ENCODE measurements at places on chromosomes 5 and 9.

GRCh38 chr9:121972501-121972981, 120.6 kb downstream of the TTLL11 start:
- no peak for DNase-seq
- H3K4me1 ChIP-seq: no peaks in the 10 kb centered on the region
- H3K36me3 ChIP-seq: peaks cover 4% of the 10 kb centered on the region
- H3K4me3 ChIP-seq: no peak overlapping the region
- no peaks in the 10 kb centered on the region for H3K27me3 ChIP-seq

- DNase-seq: peak; percentile 74
- H3K4me1 ChIP-seq: peaks cover 88% of the 10 kb centered on the region
- H3K36me3 ChIP-seq: peaks cover 87% of the 10 kb centered on the region
- H3K4me3 ChIP-seq: peak overlapping the region; percentile 33
- peak overlapping the region; percentile 94 for H3K27ac ChIP-seq
These were observed 12.8 kb downstream of the TRAF1 start for GRCh38 chr9:120913647-120914264.

DNA sequence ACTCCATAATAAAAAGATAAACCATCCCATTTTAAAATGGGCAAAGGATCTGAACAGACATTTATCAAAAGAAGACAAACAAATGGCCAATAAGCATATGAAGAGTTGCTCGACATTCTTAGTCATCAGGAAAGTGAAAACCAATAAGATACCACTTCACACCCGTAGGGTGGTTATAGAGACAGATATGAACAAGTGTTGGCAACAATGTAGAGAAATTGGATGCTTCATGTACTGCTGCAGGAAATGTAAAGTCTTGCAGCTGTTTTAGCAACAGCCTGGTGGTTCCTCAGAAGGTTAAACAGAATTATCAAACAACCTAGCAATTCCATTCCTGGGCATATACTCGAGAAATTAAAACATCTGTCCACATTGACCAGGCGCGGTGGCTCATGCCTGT, 42.5 kb downstream of the GTF3C4 start:
- H3K27ac ChIP-seq: no peak overlapping the region
- no peaks in the 10 kb centered on the region for H3K4me1 ChIP-seq
- no peak for DNase-seq

DNA sequence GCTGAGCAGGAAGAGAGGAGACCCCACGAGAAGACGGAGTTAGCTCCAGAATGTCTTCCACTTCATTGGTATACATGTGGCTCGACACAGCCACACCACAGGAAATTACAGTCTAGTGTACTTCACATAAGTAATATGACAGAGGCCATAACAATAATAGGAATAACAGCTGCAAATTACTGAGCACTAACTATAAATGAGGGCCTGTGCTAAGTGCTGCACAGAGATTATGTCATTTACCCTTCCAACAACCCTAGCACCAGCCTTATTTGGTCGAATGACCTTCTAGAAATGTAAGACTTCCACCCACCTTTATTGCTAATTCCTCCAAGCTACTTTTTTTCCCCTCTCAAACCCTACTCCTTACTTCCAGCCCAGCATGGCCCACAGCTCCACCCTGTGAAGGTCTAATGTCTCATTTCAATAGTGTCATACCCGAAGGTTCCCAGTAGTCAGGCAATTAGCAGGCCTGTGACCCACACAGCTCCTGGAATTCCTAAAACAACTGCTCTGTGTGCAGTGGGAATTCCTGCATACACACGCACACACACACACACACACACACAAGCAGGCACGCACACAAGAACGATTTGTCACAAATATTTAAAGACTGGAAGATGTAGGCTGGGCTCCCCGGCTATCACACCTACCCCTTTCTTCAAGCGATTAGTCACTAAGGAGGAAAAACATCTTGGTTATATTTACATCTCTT, 134.5 kb downstream of the FRMD3 start:
- no peak overlapping the region for H3K27ac ChIP-seq
- H3K36me3 ChIP-seq: peaks cover 3% of the 10 kb centered on the region

DNA sequence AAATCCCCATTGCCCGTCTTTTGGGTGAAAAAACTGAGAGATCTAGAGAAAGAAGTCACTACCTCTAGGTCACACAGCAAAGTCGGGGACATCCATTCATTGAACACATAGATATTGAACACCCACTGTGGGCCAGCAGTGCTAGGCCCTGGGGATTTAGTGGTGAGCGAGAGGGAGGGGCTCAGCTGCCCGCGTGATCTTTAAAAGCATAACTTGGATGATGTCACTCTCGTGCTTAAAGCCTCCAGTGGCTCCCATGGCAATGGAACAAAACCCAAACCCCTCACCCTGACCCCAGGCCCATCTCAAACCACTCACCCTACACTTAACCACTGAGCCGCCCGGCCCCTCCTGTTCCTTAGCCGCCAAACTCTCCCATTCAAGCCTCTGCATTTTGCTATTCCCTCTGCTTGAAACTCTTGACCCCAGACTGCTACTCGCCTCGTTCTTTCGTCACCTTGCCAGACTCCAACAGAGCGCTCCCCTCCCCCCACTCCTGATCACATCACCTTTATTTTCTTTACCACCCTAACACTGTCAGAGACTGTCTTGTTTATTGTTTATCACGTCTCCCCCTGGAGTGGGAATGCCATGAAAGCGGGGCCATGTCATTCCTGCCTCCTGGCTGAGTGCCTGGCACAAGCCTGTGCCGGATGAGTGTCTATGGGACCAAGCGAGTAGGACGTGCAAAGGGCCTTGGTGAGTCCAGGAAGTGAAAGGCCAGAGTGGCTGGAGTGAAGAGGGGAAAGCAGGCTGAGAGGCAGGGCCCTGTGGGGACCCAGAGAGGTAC, 710 bp upstream of the PIP5KL1 start:
- peaks cover 43% of the 10 kb centered on the region for H3K4me1 ChIP-seq
- peaks cover 19% of the 10 kb centered on the region for H3K36me3 ChIP-seq
- DNase-seq: no peak
- H3K27ac ChIP-seq: no peak overlapping the region
- peak overlapping the region; percentile 62 for H3K4me3 ChIP-seq
- H3K27me3 ChIP-seq: peaks cover 6% of the 10 kb centered on the region

DNA sequence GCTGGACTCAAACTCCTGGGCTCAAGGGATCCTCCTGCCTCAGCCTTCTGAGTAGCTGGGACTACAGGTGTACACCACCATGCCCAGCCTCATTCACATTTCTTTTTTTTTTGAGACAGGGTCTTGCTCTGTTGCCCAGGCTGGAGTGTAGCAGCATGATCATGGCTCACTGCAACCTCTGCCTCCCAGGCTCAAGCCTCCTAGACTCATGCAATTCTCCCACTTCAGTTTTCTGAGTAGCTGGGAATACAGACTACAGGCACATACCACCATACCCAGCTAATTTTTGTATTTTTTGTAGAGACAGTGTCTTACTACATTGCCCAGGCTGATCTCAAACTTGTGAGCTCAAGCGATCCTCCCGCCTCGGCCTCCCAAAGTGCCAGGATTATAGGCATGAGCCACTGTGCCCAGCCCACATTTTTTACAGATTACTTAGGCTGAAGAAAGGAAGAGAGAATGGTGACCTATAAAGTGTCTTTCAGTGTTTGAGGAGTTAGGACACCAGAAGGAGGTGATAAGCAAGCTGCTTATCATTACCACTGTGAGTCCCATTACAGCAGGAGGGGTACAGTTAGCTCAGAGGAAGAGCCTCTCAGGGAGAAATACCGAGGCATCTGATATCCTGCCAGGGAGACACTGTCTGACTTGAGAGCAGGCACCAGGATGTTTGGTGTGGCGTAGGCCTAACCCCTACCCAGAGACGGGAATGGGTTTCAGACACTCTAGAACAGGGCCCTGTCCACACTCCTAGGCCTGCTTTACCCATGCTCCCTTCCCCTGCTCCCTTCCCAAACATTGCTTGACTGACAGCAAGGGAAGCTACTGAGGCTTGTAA, 9.7 kb downstream of the FAXDC2 start:
- no peaks in the 10 kb centered on the region for H3K27me3 ChIP-seq
- no peaks in the 10 kb centered on the region for H3K4me1 ChIP-seq
- no peak overlapping the region for H3K4me3 ChIP-seq
- H3K36me3 ChIP-seq: peaks cover 6% of the 10 kb centered on the region

GRCh38 chr5:122778157-122778556, 3.3 kb downstream of the SNX2 start:
- no peaks in the 10 kb centered on the region for H3K27me3 ChIP-seq
- no peak for DNase-seq
- H3K4me1 ChIP-seq: peaks cover 31% of the 10 kb centered on the region

DNA sequence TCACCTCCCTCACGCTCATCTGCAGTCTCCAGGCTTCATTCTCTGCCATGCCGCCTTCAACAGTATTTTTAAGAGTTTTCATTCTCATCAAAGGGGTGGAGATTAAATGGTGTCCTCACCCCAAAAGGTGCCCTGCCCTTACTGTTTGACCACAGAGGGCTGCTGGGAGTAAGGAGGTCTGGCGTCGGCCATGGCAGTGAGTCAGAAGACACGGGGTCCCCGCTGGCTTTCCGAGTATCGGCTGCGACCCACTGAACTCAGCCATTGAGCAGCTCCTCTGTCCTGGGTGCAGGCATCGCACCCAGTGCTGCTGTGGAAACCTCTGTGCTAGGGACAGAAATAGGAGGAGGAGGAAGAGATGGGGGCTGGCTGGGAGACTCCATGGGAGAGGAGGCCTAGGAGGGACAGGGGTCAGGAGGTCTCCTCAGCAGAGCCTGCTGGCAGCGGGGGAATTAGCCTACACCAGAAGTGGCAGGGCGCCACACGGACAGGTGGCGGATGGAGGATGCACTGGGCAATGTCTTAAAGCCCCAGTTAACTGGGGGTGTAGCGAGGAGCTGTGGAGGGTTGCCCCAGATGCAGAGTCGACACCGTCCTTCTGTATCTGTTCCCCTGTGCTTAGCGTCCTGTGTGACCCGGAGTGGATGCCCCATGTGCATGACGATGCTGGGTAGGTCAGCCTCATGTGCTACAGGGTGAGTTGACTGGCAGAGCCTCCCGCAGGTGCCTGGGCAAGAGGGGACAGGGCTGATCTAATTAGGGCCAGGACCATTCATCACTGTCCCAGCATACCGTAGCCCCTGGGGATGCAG, 15.4 kb upstream of the PLEKHG4B start:
- no peaks in the 10 kb centered on the region for H3K36me3 ChIP-seq
- H3K4me3 ChIP-seq: no peak overlapping the region
- H3K27ac ChIP-seq: peak overlapping the region; percentile 36
- no peaks in the 10 kb centered on the region for H3K4me1 ChIP-seq
- peaks cover 5% of the 10 kb centered on the region for H3K27me3 ChIP-seq

DNA sequence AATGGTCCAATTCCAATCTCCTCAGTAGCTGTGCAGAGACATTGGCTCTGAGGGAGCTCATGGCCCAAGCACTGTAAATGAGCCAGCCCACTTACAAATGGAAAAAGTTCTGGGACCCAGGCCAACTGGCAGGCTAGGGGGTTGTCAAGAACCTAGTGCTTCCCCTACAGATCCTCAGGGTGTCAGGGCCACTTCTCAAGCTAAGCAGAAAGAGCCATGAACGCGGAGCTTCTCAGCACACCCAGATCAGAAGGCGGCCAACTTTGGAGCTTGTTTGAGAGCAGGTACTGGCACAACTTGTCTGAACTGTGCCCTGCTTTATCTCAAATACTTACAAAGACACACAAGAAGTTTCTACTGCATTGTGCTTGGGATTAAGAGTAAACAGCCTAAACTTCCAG, 17.5 kb downstream of the TLE1 start:
- DNase-seq: no peak
- peaks cover 11% of the 10 kb centered on the region for H3K27me3 ChIP-seq
- H3K27ac ChIP-seq: no peak overlapping the region
- H3K36me3 ChIP-seq: no peaks in the 10 kb centered on the region
- no peaks in the 10 kb centered on the region for H3K4me1 ChIP-seq

DNA sequence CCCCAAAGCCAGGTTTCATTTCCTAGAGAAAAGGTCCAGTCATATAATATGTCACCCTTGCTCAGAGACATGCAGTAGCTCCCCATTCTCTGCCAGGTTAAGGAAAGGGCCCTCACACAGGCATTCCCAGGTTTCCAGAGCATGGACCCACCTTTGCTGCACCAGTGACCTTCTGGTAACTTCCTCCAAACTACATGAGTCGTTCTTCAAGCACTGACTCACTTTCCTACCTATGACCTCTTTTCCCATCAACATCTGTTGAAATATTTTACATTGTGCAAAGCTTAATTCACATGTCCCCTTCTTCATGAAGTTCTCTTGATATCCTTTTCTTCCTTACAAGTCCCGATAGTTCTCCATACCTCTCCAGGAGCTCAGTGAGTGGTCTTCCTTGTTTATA, 25.9 kb downstream of the SH3TC2 start:
- H3K4me1 ChIP-seq: peaks cover 24% of the 10 kb centered on the region
- no peak for DNase-seq
- no peaks in the 10 kb centered on the region for H3K36me3 ChIP-seq
- no peaks in the 10 kb centered on the region for H3K27me3 ChIP-seq
- no peak overlapping the region for H3K27ac ChIP-seq

DNA sequence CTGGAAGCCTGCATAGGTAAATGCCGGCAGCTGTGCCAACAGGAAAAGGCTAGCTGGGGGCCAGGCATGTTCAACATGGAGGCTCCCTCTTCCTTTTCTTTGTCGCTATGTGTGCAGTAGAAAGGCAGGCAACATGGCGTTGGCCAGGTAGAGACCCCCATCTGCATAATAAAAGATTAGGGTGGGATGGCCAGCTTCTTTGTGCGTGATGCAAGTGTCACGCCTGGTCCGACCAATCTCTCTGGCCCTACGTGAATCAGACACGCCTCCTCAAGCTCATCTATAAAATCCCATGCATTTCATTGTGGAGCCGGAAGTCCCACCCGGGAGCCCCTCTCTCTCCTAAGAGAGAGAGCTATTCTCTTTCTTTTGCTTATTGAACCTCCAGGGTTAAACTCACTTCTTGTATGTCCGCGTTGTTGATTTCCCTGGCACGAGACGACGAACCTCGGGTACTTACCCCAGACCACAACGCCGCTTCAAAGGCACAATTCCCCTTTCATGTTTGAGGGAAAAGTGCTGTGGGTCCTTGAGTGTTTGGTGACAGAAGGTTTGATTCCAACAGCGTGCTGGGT, 25.0 kb upstream of the C5orf47 start:
- no peaks in the 10 kb centered on the region for H3K27me3 ChIP-seq
- peaks cover 28% of the 10 kb centered on the region for H3K4me1 ChIP-seq
- peak; percentile 29 for DNase-seq
- H3K27ac ChIP-seq: no peak overlapping the region
- peaks cover 3% of the 10 kb centered on the region for H3K36me3 ChIP-seq
- H3K4me3 ChIP-seq: no peak overlapping the region

- no peaks in the 10 kb centered on the region for H3K4me1 ChIP-seq
- no peaks in the 10 kb centered on the region for H3K27me3 ChIP-seq
- DNase-seq: no peak
These were observed 102.2 kb downstream of the ADAMTS12 start for GRCh38 chr5:33789567-33789957.

Data from activated naive CD4-positive, alpha-beta T cell treated with anti-CD3 and anti-CD28 coated beads for 36 hours (primary cell).